Stimulated activated CD4-positive, alpha-beta T cell treated with anti-CD3 and anti-CD28 coated beads, Interleukin-4, amount 100 ng/mL, for 24 hours (primary cell): ENCODE measurements at places on chromosomes 2 and 18.

GRCh38 chr2:148567716-148568115, 76.8 kb upstream of the EPC2 start:
- no peak for DNase-seq

- DNase-seq, result no peak
Measured at GRCh38 chr18:26502823-26503222, 45.5 kb downstream of the KCTD1 start.

DNA sequence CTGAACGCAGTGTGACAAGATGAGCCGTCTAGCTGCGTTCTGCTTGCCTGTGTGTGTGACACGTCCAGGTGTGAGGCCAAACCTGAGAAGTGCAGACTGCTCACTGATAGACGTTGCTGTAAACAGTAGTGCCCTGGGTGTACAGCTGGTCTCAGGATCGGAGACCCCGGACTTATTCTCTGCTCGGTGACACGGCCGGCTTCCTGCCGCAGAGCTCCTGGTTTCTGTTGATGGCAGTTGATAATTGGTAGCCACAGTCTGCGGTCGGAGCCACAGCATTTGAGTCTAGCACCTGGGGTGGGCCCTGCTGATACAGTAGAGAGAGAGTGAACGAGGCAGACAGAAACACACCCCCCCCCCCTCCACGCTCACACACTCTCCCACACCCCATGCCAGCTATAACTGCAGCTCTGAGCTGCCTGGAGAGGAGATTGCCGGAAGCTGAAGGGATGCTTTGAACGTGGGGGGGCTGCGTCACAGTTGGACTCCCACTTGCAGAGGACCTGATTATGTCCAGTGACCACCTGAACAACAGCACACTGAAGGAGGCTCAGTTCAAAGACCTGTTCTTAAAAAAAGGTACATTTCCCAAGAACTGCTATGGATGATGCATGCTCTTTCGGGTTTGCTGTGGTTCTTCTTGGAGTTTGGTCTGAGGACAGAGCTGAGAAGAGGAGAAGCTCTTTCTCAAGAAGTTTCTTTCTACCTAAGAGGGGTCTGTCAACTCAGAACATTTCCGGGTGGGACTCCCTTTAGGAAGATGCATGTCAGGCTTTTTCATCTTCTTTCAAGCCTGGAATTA, 114.0 kb downstream of the FAM210A start:
- DNase-seq, result peak; percentile 75

DNA sequence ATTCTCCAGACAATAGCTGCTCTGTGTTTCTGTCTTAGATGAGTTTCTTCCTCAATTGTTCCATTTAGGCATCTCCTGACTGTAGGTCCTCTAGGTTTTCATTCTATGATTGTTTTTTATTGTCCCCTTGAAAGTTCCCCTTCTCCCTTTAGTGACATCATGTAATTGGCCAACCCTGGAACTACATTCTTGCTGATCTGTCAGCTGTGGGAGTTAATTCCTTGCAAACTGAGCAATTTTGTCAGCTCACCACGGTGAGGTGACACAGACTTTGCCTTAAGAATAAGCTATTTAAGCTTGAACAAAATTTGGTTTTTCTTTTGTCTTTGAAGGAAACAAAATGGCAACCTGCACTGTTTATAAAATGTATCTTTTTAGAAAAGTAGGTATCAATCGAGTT, 95.9 kb downstream of the TXNL1 start:
- DNase-seq, result no peak

DNA sequence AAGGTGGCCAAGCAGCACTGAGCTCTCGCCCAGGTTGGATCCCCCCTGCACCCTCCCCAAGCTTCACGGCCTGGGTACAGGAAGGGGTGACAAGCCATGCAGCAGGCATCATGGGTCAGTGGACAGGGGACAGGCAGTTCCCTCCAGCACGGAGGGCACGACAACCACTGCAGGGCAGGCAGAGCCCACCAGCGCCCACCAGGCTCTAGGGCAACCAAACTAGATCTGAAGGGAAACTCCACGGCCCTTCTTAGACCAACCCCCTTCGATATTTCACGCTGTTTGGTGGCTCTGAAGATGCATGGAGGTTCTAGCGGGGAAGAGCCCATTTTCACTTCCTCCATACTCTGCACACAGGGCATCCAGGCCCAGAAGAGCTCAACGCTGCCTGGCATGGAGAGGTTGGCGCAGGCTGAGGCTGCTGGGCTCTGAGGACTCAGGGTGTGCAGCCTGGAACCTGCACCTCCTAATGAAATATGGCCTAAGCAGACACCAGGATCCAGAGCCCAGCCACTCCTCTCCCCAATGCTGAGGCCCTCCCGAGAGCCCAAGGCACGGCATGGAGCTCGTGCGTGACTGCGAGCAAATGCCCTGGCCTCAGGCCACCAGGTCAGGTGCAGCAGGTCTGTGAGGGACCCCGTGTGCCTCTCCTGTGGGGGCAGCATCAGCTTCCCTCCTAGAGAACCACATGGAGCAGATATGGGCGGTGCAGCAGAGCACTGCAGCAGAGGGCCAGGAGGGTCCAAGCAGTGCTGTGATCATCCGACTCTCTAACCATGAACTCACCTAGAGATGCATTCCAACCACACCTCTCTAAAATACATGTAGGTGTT, 8.7 kb upstream of the MTERF4 start:
- no peak for DNase-seq

DNA sequence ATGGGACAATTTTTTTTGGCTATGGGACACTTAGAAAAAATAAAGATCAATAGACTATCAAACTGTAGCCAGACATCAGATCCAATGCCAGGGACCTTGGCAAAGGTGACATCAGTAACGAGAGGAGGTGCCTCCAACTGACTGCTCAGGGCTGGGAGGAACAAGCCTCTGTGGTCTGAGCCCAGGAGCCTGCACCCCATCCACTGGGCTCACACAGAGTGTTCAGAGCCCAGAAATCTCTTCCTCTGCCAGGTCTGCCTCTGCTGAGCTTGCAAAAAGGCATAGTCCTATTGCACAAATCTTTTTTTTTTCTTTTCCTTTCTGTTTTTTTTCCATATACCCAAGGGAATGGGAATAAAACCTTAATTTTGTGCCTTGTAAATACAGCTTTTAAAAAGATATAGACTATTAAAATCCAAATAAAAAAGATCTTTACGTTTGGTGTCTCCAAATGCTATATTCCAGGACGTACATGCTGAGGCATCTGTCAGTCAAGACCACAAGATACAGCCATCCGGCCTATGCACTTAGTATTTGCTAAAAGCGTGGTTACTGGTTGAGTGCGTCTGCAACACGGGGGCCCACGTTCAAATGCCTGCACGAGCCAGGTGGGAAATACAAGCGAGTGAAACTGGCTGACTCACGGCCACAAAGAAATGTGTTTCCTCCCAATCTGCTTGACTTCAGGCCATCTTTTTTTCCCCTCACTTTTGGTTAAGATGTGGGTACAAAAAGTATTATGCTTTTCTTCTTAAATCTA, 7.8 kb upstream of the ARHGAP25 start:
- peak; percentile 88 for DNase-seq

DNA sequence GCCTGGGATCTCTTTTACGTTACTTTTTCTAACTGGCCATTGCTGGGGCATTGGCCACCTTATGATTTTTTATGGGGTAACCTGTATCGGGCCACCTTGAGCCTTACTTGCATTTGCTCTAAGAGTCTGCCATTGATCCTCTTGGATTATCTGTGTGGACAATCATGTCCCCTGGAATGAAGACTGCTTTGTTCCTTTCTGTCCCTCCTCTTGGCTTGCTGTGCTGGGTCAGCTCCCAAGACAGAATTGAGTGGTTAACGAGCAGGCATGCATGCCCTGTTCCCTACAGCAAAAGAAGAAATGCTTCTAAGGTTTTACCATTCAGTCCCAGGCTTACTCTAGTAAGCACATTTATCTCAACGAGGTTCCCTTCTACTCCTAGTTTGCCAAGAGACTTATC, 46.3 kb downstream of the MAL start:
- no peak for DNase-seq

GRCh38 chr2:230246206-230246605, 20.7 kb downstream of the SP140 start:
- no peak for DNase-seq

GRCh38 chr2:237254369-237254861, 159.5 kb downstream of the COL6A3 start:
- no peak for DNase-seq

DNA sequence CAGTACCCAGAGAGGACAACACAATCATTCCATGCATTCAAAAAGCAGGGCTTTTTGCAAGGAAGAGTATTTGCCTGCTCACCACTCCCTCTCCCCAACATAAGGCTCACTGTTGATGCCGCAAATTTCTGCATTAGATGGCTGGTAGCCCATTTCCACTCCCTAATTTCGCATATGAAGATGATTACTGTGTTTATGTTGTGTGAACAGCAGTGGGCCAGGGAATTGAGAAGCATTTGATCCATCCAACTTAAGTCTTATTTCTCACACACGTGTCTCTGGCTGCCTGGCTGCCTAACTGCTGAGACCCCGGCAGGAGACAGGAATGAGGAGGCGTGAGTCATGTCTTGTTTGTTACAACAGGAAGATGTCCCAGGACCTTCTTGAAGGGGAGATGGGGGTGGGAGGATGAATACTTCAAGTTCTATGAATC, 294.1 kb downstream of the ALK start:
- no peak for DNase-seq

DNA sequence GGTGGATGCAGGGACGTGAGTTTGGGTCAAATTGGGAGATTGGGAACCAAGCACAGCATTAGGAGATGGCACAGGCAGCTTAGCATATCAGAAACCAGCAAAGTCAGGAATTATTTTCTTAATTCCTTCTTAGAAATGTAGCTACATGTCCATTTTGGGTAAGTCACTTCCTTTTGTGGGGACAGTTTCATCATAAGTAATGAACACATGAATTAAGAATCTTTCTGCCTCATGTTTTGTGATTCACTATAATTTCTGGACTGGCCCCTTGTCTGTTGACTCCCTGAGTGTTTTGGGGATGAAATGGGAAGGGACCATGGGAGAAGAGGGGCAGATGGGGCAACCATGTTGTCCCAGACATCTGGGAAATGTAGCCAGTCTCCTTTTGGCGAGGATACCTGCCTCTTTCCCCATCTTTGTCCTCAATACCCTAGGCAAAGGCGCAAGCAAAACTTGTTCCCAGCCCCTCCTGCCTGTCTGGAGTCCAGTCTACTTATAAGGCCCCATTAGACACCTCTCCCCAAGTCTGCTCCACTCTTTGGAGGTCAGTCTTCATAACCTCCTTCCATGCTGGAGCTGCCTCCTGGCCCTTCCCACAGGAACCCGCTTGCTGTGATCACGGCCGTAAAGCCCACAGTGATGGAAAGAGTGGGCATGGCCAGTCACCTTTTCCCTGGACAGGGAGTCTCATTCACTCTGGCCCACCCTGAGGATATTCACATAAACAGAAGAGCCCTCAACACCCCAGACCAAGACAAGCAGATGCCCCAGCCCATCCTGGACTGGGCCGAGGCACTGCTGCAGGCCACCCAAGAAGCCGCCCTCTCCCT, 25.7 kb downstream of the MTHFD2 start:
- DNase-seq, result no peak

DNA sequence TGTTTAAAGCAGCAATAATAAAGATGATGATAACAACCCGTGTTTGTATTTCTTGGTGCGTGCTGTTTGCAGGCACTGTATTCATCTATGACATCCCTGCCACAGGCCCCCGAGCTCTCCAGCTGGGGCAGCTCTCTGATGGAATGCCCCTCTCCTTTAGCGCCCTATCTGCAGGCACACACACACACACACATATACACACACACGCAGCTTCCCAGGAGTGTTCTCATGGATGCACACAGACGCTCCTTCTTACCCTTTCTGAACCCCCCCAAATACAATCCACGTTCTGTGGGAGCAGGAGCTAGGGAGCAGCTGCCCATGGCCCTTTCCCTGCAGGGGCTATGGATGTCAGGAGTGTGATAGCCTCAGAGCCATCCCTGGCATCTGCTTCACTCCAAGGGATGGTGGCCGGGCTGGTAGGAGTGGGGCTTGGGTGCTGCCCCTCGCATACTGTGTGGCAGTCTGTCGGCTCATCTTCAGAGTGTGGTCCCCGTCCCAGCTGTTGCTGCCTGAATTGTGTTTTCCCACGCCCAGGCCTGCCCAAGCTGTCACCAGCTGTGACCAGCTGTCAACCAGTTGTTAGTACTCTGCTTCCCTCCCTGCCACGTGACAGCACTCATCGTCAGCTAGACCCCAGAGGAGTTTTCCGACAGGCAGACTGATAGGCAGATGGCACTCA, 50.8 kb upstream of the MYCN start:
- DNase-seq, result no peak

GRCh38 chr2:239519089-239519920, 118.5 kb upstream of the HDAC4 start:
- DNase-seq, result no peak

- no peak for DNase-seq
Measured at GRCh38 chr2:237546876-237547395, 19.4 kb upstream of the PRLH start.

- DNase-seq, result no peak
Measured at GRCh38 chr2:240649331-240649730, 24.1 kb downstream of the GPR35 start.

- DNase-seq, result peak; percentile 5
Measured at GRCh38 chr2:160940699-160941098, 219.5 kb upstream of the TANK start.

DNA sequence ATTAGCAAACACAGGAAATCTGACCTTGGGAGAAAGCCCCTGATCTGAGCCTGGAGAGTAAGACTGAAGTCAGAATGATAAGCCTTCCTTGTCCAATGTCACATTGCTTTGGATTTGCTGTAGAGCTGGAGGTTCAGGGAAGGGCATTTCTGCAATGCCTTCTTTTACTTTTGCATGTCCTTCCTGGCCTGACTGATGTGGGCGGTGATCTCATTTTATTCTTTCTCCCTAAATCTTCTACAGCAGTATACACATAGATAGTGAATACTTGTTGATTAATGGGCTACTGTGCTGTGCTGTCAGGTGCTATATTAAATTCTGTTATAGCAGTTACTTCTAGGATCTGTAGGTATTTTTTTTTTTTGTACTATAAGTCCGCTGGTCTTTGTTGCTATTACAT, 62.6 kb downstream of the PLCL1 start:
- DNase-seq, result no peak

- no peak for DNase-seq
Measured at GRCh38 chr2:236740506-236740905, 170.9 kb downstream of the ACKR3 start.

DNA sequence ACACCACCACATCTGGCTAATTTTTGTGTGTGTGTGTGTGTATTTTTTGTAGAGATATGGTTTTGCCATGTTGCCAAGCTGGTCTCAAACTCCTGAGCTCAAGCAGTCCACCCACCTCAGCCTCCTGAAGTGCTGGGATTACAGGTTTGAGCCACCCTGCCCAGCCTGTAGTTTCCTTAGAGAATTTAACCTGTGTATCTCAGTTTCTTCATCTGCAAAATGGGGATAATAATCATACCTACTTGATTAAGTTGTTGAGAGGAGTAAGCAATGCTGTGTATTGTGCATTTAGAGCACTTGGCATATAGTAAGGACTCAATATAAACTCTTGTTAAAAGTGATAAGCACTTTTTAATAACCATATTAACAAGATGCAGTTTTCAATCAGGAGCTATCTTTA, 6.3 kb upstream of the SANBR start:
- no peak for DNase-seq

- DNase-seq, result no peak
Measured at GRCh38 chr2:143955401-143956065, 564.4 kb downstream of the ZEB2 start.

GRCh38 chr2:206240327-206240726, 34.1 kb upstream of the ZDBF2 start:
- no peak for DNase-seq

GRCh38 chr2:47147021-47147420, 8.1 kb downstream of the STPG4 start:
- DNase-seq, result no peak

GRCh38 chr2:11104794-11105660, 50.2 kb upstream of the SLC66A3 start:
- DNase-seq, result no peak
